Right cardiac atrium (tissue), 5 donors: ENCODE measurements at places on chromosomes 2 and 18. TPM values are rescaled to one million over a fixed set of nuclear protein-coding genes. Genes with fewer than 3 reads are reported as not detected.

SGO2 gene
- 2.6 TPM for total RNA-seq

DNA sequence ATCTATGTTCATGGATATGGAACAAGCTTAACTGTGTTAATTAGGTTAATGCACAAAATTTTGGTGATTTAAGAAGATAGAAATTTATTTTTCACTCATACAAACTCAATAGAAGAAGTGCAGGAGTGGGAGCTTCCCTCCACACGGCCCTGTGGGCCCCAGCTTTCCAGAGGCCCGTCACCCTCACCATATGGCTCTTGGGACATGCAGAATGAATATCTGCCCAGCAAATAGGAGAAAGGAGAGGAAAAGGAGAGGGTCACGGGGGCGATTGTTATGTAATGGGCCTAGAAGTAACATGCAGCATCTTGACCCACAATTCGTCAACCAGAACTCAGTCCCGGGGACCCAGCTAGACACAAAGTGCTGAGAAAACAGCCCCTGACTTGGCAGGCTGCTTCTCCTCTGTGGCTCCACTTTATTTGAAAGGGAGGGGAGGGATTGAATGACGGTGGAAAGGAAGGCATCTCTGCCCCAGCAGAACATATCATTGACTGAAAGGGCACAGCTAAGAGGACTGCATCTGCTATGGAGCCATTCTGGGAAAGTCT, 648.2 kb upstream of the ID2 start:
- DNase-seq: no peak

DNA sequence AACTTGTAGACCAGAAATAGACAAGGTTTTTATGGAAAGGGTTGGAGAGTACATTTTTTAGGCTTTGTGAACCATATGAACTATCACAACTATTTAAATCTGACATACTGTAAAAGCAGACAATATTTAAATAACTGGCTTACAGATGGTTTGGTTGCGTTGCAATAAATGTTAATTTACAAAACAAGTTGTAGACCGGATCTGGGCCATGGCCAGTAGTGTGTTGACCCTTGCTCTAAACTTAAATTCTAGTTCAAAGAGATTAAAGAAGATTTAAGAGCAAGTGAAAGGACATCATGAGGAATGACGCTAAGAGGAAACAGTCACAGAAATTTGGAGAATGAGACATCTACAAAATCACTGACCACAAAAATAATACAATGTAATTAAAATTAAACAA, 652.7 kb downstream of the DCDC2C start:
- no peak for DNase-seq

GRCh38 chr2:192700934-192701333, 506.2 kb upstream of the TMEFF2 start:
- no peak for DNase-seq

DNA sequence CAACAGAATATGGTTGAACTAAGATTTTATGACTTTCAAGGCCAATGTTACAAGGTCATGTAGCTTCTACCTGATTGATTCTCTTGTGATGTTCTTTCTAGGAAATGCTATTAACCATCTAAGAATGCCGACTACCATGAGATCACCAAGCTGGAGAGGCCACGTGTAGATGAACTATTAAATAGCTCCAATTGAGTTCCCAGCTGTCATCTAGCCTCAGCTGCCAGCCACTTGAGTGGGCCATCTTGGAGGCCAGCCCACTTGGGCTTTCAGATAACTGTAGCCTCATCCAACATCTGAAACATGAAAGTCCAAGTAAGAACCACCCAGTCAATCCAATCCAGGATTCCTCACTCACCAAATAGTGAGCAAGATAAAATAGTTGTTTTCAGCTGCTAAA, 376.9 kb upstream of the TMEFF2 start:
- DNase-seq: no peak

DNA sequence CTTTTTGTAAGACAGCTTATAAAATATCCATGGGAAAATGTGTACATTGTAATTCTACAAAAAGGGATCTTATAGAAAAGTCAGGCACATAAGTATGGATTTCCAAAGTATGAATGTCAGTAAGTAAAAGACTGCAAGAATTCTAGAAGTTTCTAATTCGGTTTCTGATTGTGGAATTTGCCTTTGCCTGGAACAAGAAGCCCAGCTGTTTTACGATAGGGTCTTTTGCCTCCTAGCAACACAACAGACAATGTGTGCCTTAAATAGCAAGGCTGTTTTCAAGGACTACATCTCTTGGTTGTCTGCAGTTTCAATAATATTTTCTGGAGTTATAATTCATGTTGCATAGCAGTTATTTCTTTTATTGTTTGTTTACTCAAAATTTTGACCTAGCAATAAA, 312.9 kb downstream of the MTX2 start:
- DNase-seq: no peak

DNA sequence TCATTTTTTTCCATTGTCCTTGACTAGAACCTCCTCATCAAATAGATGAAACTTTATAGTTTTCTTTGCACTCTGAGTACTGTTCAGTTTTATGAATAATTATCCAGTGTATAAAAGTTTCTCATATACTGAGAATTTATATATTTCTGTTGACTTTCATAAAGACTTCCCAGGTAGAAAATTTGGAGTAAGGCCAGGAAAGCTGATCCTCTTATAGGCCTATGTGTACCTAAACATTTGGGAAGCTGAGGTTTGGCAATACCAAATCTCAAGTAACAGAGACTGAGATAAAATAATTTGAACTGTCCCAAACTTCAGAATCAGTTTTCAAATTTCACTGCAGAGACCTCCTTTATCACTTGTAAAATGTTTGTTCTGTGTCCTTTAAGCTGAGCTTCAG, 43.4 kb downstream of the CCDC102B start:
- no peak for DNase-seq
